ENCODE measurements at places on chromosomes 4 and X. TPM values are rescaled to one million over a fixed set of nuclear protein-coding genes. Genes with fewer than 3 reads are reported as not detected.
A peak's percentile ranks its signal among the peaks of the same experiment; 100 is the strongest.

DNA sequence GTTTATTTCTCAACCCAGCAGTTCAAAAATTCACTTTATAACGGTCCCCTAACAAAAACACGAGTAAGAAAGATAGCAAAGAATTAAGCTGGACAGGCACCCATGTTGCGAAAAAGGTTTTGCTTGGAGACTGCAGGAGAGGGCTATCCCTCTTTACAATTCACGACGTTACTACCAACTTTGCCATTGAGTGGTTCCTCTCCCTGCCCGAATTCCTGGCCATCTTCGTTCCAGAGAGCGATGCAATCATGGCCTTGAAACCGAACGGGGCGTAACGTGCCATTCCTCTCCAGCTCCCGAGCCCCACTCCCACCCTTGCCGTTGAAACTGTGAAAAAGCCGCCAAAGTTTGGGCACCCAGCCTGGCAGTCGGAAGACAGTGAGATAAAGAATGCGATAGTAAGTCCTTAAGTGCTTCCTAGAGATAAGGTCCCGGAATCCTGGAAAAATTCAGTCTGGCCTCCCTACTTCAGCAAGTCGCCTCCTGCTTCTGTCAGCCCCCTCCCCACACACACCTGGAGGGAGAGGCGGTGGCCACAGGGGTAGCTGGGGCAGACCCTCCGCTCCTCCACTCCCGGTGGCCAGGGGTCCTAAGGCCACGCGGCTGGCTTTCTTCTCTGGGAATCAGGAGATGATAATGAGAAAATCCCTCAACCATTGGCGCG, 65.2 kb downstream of the FBXO8 start:
- H3K36me3 ChIP-seq, result no peaks in the 10 kb centered on the region
- no peak overlapping the region for H3K4me3 ChIP-seq
- H3K27ac ChIP-seq, result no peak overlapping the region
- H3K4me1 ChIP-seq, result no peaks in the 10 kb centered on the region

MAGEA2 gene
- total RNA-seq, result not detected

GRCh38 chrX:41258226-41258625, 75.7 kb upstream of the DDX3X start:
- no peaks in the 10 kb centered on the region for H3K27me3 ChIP-seq
- H3K4me3 ChIP-seq, result no peak overlapping the region
- H3K36me3 ChIP-seq, result no peaks in the 10 kb centered on the region

KIT gene
- 0.12 TPM for total RNA-seq

KCTD8 gene
- not detected for total RNA-seq

TEX11 gene
- 0.23 TPM for total RNA-seq

DNA sequence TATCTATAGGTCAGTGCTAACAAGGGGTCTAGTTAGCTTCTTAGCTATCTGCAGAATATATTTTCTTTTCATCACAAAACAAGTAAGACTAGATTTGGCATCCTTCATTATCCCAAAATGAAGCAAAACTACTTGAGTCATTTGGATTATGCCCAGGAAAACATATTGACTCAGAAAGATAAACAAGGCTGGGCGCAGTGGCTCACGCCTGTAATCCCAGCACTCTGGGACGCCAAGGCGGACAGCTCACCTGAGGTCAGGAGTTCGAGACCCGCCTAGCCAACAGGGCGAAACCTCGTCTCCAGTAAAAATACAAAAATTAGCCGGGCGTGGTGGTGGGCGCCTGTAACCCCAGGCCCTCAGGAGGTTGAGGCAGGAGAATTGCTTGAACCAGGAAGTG, 18.0 kb upstream of the MND1 start:
- no peaks in the 10 kb centered on the region for H3K27me3 ChIP-seq
- no peak overlapping the region for H3K27ac ChIP-seq
- no peak overlapping the region for H3K4me3 ChIP-seq
- no peak for DNase-seq
- no peaks in the 10 kb centered on the region for H3K4me1 ChIP-seq
- peaks cover 12% of the 10 kb centered on the region for H3K36me3 ChIP-seq

DNA sequence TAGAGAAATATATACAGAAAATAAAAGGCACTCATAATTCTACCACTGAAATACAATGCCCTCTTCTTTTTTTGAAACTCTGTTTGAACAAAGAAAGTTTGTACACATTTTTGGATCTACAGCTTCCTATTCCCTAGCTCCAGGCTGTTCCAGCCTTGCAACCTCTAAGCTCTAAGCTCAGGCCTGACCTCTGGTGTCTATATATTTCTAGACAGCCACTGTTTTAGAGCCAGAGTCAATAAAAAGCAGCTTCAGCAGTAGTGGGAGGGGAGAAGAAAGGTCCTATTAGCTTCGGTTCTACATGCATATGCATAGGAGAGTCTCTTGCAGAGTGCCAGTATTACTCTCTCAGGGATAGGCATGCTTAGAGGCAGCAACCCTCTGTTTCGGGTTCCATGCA, 39.7 kb downstream of the CLDN2 start:
- DNase-seq, result no peak
- H3K27me3 ChIP-seq, result no peaks in the 10 kb centered on the region
- H3K4me1 ChIP-seq, result no peaks in the 10 kb centered on the region
- no peak overlapping the region for H3K27ac ChIP-seq

DNA sequence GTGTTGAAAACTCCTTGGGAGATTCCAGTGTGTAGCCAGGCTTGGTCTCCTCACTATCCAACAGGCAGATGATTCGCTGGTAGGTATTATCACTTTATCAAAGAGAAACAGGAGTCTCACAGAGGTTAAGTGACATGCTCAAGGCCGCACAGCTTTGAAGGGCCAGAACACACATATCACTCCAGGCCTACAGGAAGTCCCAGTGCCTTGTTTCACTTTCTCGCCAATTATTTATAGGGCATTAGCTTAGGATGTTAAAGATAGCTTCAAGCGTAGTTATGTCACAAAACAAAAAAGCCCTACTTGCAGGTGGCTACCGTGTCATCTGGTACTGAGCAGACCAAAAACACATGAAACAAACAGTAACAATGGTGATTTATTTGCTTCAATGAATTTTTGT, 13.2 kb downstream of the ATP8A1 start:
- no peaks in the 10 kb centered on the region for H3K27me3 ChIP-seq
- no peaks in the 10 kb centered on the region for H3K4me1 ChIP-seq
- H3K36me3 ChIP-seq, result no peaks in the 10 kb centered on the region
- no peak overlapping the region for H3K27ac ChIP-seq

GRCh38 chr4:25672756-25673155, 17.1 kb downstream of the SLC34A2 start:
- H3K4me1 ChIP-seq, result peaks cover 5% of the 10 kb centered on the region
- DNase-seq, result no peak
- H3K27ac ChIP-seq, result no peak overlapping the region
- no peak overlapping the region for H3K4me3 ChIP-seq
- no peaks in the 10 kb centered on the region for H3K36me3 ChIP-seq

SLIT2 gene
- total RNA-seq, result 2.3 TPM

- no peaks in the 10 kb centered on the region for H3K36me3 ChIP-seq
- no peak for DNase-seq
- H3K27ac ChIP-seq, result no peak overlapping the region
- no peak overlapping the region for H3K4me3 ChIP-seq
- no peaks in the 10 kb centered on the region for H3K27me3 ChIP-seq
These were observed 534.6 kb upstream of the FAM241A start for GRCh38 chr4:111610681-111611080.

GRCh38 chr4:35520059-35520458, 724.3 kb downstream of the ARAP2 start:
- no peaks in the 10 kb centered on the region for H3K4me1 ChIP-seq
- H3K27ac ChIP-seq, result no peak overlapping the region
- H3K27me3 ChIP-seq, result no peaks in the 10 kb centered on the region
- H3K36me3 ChIP-seq, result no peaks in the 10 kb centered on the region
- no peak overlapping the region for H3K4me3 ChIP-seq
- no peak for DNase-seq

CT47B1 gene
- total RNA-seq, result not detected

DNA sequence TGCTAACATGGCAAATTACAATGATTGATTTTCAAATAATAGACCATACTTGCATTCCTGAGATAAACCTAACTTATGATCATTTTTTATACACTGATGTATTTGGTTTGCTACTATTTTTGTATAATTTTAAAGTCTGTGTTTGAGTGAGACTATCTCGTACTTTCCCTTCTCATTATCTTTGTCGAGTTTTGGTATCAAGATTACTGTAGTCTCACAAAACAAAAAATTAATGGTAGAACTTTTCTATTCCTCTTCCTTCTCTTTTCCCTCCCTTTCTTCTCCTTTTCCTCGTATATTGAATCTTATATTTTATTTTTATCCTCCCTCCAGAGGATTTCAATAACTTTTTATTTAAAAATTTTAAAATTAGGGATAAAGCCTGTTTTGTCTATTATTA, 41.5 kb downstream of the RGS12 start:
- DNase-seq, result no peak
- H3K27ac ChIP-seq, result no peak overlapping the region
- H3K4me1 ChIP-seq, result peaks cover 14% of the 10 kb centered on the region
- H3K4me3 ChIP-seq, result no peak overlapping the region
- H3K27me3 ChIP-seq, result no peaks in the 10 kb centered on the region

GRCh38 chr4:122854447-122855352, 28.1 kb downstream of the FGF2 start:
- H3K27ac ChIP-seq, result no peak overlapping the region
- H3K4me3 ChIP-seq, result no peak overlapping the region

RHOXF2B gene
- total RNA-seq, result not detected

DNA sequence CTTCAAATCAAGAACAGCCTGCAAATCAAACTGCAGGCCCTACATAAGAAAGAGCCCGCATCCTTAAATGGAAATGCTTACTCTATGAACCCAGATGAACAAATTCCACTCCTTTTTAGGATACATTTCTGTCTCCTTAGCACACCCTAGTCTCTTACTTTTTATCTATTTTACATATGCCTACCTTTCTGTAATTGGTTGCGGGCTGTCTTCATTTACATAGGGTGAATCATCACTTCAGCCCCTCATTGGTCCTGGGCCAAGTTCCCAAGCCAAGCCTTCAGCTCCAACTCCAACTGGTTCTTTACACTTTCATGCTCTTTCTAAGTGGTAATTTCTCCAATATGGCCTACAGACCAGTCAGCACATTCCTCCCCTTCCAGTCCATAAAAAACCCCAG, 219.3 kb downstream of the TRAM1L1 start:
- no peaks in the 10 kb centered on the region for H3K4me1 ChIP-seq
- H3K27me3 ChIP-seq, result no peaks in the 10 kb centered on the region
- H3K27ac ChIP-seq, result no peak overlapping the region
- no peak overlapping the region for H3K4me3 ChIP-seq
- H3K36me3 ChIP-seq, result no peaks in the 10 kb centered on the region

DNA sequence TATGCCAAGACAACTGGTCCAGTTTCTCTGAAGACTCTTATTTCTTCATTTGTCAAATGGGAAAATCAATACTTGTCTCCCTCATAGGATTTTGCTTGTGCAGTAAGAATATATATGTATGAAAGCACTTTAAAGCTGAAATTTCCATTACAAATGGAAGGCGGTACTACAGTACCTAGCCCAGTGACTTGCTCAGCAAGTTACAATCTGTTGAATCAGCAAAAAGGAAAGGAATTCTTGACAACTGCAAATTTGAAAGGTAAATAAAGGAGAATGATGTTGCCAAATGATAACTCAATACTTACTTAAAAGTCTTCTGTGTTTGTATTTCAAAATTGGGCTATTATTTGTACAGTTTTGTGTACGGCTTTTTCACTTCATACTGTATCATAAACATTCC, 71.1 kb downstream of the PKD2 start:
- no peak for DNase-seq
- peaks cover 43% of the 10 kb centered on the region for H3K36me3 ChIP-seq
- H3K4me1 ChIP-seq, result no peaks in the 10 kb centered on the region
- H3K4me3 ChIP-seq, result no peak overlapping the region

ITM2A gene
- total RNA-seq, result not detected

DNA sequence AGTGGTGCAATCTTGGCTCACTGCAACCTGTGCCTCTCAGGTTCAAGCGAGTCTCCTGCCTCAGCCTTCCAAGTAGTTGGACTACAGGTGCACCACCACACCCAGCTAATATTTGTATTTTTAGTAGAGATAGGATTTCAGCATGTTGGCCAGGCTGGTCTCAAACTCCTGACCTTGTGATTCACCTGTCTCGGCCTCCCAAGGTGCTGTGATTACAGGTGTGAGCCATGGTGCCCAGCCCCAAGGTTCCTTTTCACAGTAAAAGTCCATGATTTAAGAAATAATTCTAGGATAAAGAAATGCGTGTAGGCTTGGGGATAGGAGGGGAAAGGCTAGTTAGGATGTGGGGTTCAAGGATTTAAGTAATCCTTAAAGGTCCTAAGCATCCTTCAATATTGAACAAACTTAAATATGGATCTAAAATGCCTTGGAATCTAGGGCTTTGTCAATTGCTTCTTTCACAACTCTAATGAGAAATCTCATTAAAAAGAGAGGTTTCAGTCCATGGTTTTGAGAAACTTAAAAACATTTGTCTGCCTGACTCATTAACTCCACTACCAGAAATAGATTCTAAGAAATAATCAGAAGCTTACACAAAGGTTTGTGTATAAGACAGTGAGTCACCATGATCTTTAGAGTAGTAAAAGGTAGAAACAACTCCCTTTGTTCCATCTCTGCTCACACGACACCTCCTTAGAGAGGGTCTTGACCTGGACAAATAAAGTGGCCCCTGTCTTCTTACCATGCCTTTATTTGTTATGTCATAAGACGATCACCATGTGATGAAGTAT, 203.2 kb downstream of the PTTG2 start:
- DNase-seq, result no peak
- H3K36me3 ChIP-seq, result no peaks in the 10 kb centered on the region
- H3K27ac ChIP-seq, result no peak overlapping the region
- peaks cover 26% of the 10 kb centered on the region for H3K4me1 ChIP-seq
- H3K27me3 ChIP-seq, result no peaks in the 10 kb centered on the region
- no peak overlapping the region for H3K4me3 ChIP-seq

DNA sequence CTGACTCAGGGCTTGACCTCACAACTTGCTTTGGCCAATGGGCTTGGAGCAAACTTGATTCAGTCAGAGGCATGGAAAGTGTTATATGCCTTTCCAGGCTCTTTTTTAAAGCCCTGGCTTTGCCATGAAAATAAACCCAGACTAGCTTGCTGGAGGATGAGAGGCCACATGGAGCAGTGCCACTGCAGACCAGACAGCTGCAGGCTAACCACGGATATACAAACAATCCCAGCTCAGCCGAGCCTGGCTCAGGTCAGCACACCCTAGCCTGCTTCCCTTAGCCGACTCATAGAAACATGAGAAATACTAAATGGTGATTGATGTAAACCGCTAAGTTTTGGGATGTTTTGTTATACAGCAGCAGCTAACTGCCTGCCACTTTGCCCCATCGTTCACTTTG, 345.1 kb downstream of the ARHGAP10 start:
- no peak overlapping the region for H3K27ac ChIP-seq
- no peak overlapping the region for H3K4me3 ChIP-seq
- H3K27me3 ChIP-seq, result no peaks in the 10 kb centered on the region
- peaks cover 4% of the 10 kb centered on the region for H3K36me3 ChIP-seq
- DNase-seq, result peak; percentile 61
- no peaks in the 10 kb centered on the region for H3K4me1 ChIP-seq

TLR7 gene
- not detected for total RNA-seq

DNA sequence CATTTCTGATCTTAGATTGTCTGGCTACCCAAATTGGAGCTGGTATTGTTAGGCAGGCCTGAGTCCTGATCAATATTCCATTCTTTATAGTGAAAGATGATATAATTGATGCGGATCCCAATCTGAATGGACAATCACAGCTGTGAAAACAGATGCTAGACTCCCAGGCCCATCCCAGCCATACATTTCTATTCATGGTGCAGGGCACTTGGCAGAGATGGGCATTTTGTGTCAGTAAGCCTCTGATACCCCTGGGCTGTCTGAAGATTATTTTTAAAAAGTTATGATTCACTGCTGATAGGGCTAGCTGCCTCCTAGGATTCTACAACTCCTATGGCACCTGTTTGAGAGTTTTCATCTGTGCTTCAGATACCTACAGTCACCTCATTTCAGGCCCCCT, 61.2 kb upstream of the TSPAN7 start:
- H3K4me1 ChIP-seq, result no peaks in the 10 kb centered on the region
- no peaks in the 10 kb centered on the region for H3K27me3 ChIP-seq
- peak; percentile 23 for DNase-seq
- H3K27ac ChIP-seq, result no peak overlapping the region
